CD4-positive, alpha-beta T cell treated with Interleukin-10 for 1 hour (primary cell): ENCODE measurements at places on chromosomes 3 and 15.
A peak's percentile ranks its signal among the peaks of the same experiment; 100 is the strongest.

DNA sequence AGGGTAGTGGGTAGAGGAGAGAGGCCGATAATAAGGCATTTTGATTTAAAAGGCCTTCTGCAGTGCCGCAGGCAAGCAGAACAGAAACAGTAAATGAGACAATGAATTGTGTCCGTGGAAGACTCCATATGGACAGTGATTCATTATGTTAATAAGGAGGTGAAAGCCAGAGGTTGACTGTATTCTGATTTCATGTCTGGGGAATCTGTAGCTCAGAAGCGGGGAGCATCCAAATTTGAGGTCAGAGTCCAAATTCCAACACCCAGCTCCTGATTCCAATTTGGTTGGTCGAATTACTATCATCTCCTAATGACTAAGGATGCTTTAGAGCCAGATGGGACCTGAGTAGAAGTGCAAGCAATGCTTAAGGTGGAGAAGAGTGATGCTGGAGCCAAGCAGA lies 1.0 kb upstream of the TBC1D21 start:
- no peak for DNase-seq

DNA sequence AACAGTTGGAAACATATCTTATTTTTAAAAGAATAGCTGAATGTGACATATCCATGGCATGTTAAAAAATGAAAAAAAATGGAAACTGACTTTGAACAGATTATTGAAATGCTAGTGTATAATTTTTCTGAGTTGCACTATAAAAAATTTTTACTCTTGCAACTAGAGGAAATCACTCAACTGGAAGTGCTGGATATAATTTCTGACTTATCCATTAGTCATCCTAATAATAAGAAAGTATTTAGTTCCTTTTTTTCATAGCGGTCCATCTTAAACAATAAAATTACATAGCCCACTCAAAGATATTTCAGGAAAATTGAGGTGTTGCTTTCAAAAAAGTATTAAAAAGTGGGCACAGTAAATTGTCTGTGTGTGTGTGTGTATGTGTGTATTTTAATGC lies 80.7 kb downstream of the MBNL1 start:
- DNase-seq = no peak

DNA sequence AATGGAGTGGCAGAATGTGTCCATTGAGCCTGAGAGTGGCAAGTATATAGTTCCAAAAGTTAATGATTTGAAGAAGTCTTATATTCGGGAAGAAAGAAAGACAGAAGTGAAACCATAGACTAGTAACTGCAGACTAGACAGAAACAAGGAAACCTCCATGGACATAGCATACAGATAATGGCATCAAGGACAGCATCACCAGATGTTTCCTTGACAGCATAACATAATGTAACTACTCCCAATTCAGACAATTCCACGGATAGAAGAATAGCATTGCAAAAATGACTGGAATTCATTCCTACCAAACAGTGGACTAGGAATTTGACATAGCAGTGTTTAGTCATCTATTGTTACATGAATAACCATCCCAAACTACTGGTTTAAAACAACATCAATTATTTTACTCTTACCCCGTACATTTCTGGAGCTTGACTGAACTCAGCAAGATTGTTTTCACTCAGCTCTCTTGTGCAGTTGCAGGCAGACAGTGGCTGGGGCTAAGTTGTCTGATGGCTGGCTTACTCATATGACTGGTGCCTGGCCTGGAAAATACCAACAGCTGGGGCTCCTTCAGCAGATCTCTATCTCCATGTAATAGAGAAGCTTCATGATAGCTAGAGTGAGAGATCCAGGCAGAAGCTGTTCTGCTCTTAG lies 109.7 kb upstream of the GADL1 start:
- DNase-seq = no peak

- no peak for DNase-seq
These were observed 11.8 kb upstream of the CSTA start for GRCh38 chr3:122313281-122313680.

DNA sequence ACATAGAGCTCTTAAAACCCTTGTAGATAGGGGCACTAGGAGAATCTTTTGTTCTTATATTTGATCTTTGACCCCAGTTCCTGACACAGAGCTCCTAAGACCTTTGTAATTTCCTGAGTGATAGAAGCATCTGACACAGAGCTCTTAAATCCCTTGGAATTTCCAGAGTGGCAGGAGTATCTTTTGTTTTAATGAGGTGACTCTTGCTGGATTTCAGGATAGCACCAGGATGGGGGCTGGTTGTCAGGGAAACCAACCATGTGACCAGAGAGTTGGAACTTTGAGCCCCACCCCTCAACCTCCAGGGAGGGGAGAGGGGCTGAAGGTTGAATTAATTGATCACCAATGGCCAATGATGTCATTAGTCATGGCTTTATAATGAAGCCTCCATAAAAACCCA lies 47.6 kb upstream of the ST8SIA2 start:
- no peak for DNase-seq

GRCh38 chr3:161700998-161701397 lies 204.4 kb downstream of the OTOL1 start:
- DNase-seq = no peak

DNA sequence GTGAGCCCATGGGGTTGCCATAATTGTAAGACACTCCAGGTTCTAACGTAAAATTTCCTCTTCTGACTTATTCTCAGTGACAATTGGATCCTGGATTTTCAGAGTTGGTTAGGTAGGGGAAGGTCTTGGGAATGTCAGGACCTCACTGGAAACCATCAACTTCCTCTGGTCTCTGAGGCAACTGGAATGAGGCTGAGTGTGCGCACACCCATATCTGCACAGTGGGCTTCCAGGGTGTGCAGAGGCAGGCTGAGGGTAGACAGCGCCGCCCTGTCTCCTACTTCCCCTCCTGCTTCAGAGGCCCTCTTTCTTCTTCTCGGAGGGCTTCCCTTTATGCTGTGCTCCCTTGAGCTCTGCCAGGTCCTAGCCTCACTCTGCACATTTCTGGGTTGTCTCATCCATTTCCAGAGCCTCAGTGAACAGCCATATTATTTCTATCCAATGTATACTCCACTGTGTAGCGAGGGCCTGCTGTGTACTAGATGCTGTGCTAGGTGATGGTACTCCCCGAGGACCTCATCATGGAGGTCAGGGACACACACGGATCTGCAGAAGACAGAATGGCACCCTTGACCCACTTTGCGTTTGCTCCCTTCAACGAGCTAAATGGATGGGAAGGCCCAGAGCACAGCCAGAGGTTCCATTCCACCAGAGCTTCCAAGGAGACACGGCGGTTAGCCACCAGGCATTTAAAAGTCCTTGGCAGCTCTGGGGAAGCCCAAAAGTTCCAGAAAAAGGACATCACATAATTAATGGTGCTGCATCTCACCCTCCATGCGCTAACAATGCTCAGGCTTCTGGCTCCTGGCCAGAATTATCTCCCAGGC lies 18.3 kb downstream of the ACAA1 start:
- DNase-seq = no peak

DNA sequence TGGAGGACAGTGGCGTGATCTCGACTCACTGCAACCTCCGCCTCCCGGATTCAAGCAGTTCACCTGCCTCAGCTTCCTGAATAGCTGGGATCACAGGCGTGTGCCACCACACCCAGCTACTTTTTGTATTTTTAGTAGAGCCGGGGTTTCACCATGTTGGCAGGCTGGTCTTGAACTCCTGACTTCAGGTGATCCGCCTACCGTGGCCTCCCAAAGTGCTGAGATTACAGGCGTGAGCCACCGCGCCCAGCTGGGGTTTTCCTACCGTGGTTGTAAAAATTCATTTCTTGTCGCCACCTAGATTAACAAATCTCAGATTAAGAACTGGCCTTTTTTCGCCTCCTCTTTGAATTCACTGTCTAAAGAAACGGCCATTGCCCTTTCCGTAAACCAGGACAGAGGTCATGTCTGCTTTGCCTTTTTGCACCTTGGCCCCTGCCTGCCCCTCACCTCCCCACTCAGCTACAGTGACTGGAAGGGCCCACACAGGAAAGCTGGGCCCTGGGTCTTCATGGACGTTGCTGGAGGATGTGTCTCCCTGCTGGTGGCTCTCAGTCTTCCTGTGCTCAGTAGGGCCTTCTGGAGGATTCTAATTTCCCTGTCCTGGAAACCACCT lies 17.2 kb downstream of the ZNF710 start:
- no peak for DNase-seq

GRCh38 chr3:133329626-133330025 lies 70.2 kb upstream of the BFSP2 start:
- no peak for DNase-seq

DNA sequence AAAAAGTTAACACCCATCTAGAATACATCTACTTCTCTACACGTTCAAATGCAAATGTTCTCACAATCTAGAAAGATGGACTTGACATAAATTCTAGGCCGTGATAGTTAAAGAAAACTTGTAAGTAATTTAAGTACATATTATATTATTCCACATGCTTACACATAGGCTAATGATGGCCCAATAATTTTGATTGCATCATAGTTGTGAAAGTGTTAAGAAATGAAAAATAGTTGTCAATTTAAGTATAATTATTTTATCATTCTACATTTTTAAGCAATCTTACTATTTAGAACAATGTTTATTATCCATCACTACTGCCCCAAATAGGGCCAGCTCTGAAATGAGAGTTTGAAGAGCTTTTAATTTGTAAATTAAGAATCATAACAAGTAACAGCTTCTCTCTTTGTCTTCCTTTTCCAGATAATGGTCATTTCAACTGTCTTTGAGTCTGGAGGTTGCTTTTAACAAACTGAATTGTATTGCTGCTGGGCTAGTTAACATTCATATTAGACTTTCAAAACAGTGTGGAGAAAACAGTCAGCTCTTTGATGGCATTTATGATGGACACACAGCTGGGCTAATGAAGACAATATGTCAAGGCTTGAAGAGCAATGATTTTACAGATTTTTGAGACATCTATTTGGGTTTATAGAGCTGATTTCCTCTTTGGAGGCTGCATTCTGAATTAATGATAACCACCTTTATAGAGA lies 246.1 kb upstream of the KCNH8 start:
- no peak for DNase-seq

DNA sequence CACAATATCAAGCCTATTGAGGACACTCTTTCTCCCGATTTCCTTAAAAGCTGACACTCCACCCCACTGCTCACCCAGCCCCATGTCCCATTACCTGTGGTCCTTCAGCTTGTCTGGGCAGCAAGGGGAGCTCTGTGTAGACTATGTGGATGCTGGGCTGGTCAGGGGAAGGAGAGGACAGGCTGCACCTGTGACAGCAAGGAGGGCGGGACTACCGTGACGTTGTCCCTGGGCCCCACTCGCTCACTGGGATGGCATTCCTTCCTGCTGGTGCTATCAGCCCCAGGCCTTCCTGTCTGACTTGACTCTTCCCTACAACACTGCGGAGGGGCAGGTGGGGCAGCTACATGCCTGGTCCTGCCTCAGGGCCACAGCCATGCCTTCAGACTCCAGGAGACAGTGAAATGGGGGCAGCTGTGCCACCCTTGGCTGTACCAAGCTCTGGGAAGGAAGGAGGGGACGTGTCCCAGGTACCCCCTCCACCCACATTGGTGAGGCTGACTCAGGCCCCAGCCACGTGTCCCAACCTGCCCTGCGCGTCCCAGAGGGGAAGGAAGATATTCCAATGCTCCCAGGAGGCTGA lies at the start of gene TMEM40:
Gene TMEM40, minus strand, starts transcription at position 163 of the 583 bp plus-strand sequence. CDS start 9,427 bp downstream, outside the sequence.
- no peak for DNase-seq

DNA sequence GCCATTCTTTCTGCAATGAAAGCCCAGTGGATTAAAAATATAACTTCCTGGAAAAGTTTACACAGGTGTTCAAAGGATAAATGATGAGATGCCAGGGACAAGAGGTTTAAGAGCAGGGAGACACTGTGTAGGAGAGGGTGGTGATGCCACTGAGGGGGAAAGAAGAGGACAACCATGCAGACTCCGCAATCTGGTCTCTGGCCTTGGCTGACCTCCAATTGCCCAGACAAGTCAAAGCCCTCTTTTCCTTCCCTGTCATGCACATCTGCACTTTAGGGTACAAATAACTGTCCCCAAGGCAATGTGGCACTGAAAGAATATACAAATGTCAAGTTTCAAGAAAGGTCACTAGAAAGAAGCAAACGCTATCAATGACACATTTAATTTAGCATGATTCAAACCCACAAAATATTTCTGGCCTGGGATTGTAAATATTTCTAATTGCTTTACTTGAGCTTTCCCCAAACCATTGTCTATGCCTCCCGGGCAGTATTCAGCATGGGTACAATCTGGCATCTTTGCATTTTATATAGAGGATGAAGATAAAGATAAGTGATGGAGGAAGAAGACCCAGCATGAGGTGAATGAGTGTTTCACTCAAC lies 319.4 kb downstream of the PLCL2 start:
- no peak for DNase-seq

DNA sequence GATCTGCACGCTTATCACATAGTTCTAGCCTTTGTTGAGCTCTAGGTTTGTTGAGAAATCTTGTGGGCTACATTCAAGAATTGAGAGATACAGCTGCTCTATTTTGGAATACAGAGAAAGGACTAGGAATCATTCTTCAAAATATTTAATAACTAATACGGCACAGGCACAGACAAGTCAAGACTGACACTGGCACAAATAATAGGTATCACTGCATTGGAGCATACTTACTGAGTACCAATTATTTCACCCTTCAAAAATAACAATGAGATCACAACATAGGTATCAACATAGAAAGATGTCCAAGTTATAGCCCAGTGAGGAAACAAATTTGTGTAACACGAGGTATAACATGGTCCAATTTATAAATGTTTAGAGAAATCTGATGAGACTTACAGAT lies 133.7 kb upstream of the TSC22D2 start:
- DNase-seq = no peak

GRCh38 chr3:117580806-117581205 lies 871.2 kb downstream of the TUSC7 start:
- DNase-seq = no peak

DNA sequence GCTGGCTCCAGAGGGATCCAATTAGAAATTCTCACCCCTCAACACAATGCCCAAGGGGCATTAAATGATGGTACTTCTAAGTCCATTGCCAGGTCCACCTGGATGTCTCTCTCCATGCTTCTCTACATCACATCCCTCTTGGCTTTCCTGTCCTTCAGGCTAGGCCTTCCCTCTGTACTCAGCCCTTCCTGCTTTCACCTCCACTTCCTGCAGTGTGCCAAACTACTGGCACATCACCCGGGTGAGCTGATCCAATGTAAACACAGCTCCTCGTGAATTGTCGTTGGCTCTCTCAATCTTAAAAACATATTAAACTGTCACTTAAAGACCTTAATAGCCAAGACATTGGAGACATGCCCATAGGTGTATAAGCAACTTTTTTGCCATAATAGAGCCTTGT lies 4.0 kb downstream of the LMCD1 start:
- DNase-seq = no peak

DNA sequence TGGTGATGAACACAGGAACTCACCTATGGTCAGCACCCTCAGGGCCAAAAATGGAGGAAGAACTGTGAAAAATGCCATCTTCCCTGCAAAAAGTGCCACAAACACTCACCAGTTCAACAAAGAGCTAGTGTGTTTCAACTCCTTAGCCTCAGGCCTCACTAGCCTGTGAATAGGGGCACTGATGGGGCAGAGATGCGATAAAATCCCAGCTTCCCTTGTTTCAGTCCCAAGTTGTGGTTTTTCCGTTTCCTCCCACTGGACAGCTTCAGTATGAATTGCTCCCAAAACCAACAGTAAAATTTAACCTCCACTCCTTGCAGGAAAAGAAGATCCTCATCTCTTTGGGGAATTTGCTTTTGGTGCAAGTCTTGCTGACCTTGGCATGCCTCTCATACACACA lies 117.4 kb upstream of the ADAMTS9 start:
- DNase-seq = no peak

- peak; percentile 90 for DNase-seq
These were observed 8.3 kb downstream of the ANKRD63 start for GRCh38 chr15:40274350-40275274.
